ENCODE measurements at places on chromosomes 3 and 15. TPM values are rescaled to one million over a fixed set of nuclear protein-coding genes. Genes with fewer than 3 reads are reported as not detected.
A peak's percentile ranks its signal among the peaks of the same experiment; 100 is the strongest.

DNA sequence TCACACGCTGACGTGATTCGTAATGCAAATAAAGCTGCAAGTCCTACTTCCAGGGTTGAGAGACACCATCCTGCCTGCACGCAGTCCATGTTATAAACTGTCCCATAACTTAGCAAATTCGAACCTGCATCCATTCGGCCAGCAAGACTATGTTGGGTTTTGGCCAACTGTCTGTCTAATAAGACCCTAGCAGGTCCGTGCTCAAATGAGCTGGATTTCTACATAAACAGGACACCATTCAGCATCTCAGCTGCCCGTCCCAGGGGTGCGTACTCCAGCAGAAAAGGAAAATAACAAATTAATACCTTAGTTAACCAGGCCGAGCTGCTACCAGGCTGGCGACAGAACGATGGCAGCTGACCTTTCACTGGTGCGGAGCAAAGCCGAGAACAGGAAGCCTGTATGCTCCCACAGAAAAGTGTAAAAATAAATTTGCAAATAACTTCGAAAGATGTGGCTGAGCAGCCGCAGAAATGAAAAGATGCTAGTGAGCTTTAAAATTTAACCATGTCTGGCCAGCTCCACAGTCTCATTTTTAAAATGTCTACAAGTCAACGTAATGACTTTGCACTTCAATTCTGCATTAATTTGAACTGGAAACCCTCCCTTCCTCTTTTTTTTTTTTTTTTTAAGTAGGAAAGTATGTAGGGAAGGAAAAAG lies 97.1 kb upstream of the SNRPA1 start:
- no peak for DNase-seq

GRCh38 chr15:74768771-74769342 lies 13.0 kb upstream of the CSK start:
- peak; percentile 70 for DNase-seq

- DNase-seq: no peak
Measured at GRCh38 chr3:5057272-5057671, 64.8 kb upstream of the ARL8B start.

BUB1B gene
- 1.7 TPM for total RNA-seq

GLDN gene
- total RNA-seq: 10.8 TPM

GRCh38 chr3:194607592-194608389 lies 25.4 kb downstream of the TMEM44 start:
- no peak for DNase-seq

- DNase-seq: peak; percentile 95
Measured at GRCh38 chr3:32421991-32422859, 30.6 kb downstream of the CMTM7 start.

SKOR1 gene
- total RNA-seq: 0.07 TPM

C3orf49 gene
- not detected for total RNA-seq

- no peak for DNase-seq
Measured at GRCh38 chr15:47296881-47297280, 420.4 kb upstream of the SEMA6D start.

- DNase-seq: no peak
Measured at GRCh38 chr3:98877132-98877531, 24.4 kb downstream of the DCBLD2 start.

SMAD6 gene
- 14.9 TPM for total RNA-seq

DNA sequence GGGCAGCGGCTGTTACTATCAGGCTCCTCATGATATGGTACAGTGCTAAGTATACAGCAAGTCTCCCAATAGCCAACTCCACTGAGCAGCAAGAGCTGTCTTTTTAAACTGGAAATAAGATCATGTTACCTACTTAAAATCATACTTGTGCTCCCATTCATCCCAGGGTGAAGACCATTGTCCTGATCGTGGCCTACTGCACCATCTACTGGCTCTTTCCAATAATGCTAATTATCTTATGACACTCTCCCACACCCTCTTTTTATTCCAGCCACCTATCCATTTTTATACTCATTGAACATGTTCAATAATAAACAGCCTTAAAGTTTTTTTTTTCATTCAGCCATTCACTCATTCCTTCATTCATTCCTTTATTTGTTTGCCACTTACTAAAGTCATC lies 117.7 kb downstream of the GBE1 start:
- no peak for DNase-seq

PRR20G gene
- total RNA-seq: not detected

- DNase-seq: no peak
Measured at GRCh38 chr3:22377421-22377820, 626.4 kb upstream of the ZNF385D start.

DNA sequence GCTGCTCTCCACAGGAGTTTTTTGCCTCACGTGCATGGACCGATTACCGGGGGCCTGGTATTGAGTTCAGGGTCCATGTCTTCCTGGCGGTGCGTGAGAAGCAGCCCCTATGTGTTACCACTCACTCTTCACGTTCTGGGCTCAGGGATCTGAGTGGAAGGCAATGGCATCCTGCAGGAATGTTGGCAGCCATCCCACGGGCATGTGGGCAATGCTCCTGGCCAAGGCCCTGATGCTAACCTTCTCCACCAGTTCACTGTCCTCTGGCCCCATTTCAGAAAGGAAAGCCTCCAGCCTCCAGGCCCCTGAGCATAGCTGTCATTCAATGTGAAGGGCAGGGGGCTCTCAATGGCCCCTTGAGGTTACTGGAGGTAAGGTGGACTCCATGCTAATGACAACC lies 43.0 kb upstream of the KY start:
- peak; percentile 88 for DNase-seq

Data from left ventricle myocardium superior (tissue), 1 donor.